A549 treated with dexamethasone at 1 μM for 4 hours (cell line): ENCODE measurements at places on chromosomes 11 and 22. TPM values are rescaled to one million over a fixed set of nuclear protein-coding genes. Genes with fewer than 3 reads are reported as not detected.

KIRREL3 gene
- total RNA-seq = 9.2 to 11.0 TPM (median 10.4 TPM) in 5 replicates

PANX2 gene
- 4.7 to 6.5 TPM (median 5.9 TPM) in 5 replicates for total RNA-seq

TPBGL gene
- 0.16 to 0.26 TPM (median 0.19 TPM) in 5 replicates for total RNA-seq

DYNC2H1 gene
- 5.1 to 6.3 TPM (median 6.1 TPM) in 5 replicates for total RNA-seq

BLID gene
- not detected in 5 replicates for total RNA-seq
